GM23248 (cell line): ENCODE measurements at places on chromosomes 1 and 21.

- H3K27ac ChIP-seq: no peak overlapping the region
- no peaks in the 10 kb centered on the region for H3K36me3 ChIP-seq
- H3K27me3 ChIP-seq: no peaks in the 10 kb centered on the region
- DNase-seq: peak; percentile 75
- no peak overlapping the region for H3K4me3 ChIP-seq
Measured at GRCh38 chr1:20446796-20447195, 39.2 kb downstream of the CAMK2N1 start.

DNA sequence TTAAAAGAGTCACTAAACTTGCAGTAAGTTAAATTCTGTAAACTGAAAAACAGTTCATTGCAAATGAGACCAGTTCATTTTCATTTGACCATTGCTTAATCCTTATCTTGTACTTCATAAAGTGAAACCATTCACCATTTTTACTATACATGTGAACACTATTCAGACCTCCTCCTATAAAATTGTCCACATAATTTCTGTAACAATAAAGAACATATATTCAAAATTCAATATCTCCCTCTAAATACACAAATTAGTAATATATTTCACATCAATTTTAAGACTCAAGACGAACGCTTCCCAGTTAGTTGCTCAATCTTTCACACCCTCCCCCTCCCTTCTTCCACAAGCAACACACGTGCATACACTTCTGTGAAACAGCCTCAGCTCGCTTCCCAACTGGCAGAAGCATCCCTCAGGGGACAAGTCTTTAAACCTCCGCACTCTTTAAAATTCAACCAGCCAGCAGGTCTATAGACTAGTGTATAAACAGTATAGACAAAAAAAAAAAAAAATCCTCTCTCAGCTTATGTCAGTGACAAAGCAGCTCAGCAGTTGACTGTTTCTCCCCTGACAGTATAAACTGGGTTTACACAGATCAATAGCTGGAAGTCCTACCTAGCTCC is 99.6 kb downstream of the DENND1B start:
- H3K36me3 ChIP-seq: no peaks in the 10 kb centered on the region
- H3K4me3 ChIP-seq: peak overlapping the region; percentile 74
- DNase-seq: peak; percentile 52
- no peaks in the 10 kb centered on the region for H3K27me3 ChIP-seq
- peaks cover 19% of the 10 kb centered on the region for H3K4me1 ChIP-seq

DNA sequence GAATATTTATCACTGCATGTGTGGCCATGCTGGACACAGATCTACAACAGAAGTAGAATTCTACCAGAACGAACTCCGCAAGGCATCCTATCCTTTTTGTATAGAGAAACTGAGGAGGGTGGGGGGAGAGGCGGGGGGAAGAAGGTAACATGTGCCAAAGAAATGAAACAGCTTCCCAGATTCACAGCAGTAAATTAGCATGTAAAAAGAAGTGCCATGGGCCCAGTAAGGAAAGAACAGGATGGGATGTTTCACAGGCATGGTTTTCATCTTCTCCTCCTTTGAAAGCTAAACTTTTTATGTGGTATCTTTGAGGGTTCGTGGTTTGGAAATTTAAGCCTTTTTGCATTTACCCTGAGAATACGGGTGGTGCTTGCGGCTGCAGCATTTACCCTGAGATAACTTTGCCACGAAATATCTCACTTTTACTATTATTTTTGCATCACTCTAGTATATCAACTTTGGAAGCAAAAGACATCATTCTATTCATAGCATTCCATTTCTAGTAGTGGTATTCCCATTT is 168.9 kb downstream of the TPR start:
- no peaks in the 10 kb centered on the region for H3K36me3 ChIP-seq
- no peak for DNase-seq
- H3K4me3 ChIP-seq: no peak overlapping the region
- H3K4me1 ChIP-seq: peaks cover 37% of the 10 kb centered on the region
- H3K27ac ChIP-seq: no peak overlapping the region

GRCh38 chr1:29527314-29528004 is 291.1 kb downstream of the PTPRU start:
- no peak overlapping the region for H3K4me3 ChIP-seq
- peaks cover 19% of the 10 kb centered on the region; the same call in 1 of the 2 replicates for H3K27me3 ChIP-seq
- no peaks in the 10 kb centered on the region for H3K36me3 ChIP-seq
- DNase-seq: no peak

- H3K36me3 ChIP-seq: no peaks in the 10 kb centered on the region
- no peaks in the 10 kb centered on the region for H3K27me3 ChIP-seq
- DNase-seq: peak; percentile 91
- peaks cover 15% of the 10 kb centered on the region; the same call in 1 of the 2 replicates for H3K4me1 ChIP-seq
Measured at GRCh38 chr1:65067491-65068201, 80.4 kb upstream of the AK4 start.

- peaks cover 19% of the 10 kb centered on the region for H3K4me1 ChIP-seq
- no peak for DNase-seq
- H3K36me3 ChIP-seq: peaks cover 27% of the 10 kb centered on the region
- H3K4me3 ChIP-seq: no peak overlapping the region
- no peak overlapping the region for H3K27ac ChIP-seq
Measured at GRCh38 chr1:98698625-98699024, 37.1 kb downstream of the SNX7 start.

DNA sequence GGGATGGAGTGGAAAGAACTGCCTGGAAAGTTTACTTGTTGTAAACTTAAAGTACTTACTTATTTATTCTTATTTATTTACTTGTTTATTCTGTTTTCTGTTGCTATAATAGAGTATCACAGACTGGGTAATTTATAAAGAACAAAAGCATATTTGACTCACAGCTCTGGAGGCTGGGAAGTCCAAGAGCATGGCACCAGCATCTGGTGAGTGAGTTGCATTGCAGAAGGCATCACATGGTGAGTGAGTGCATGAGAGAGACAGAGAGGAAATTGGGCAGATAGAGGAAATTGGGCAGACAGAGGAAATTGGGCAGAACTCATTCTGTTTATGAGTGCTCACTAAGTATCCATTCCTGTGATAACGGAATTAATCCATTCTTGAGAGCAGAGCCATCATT is 11.6 kb upstream of the RGSL1 start:
- H3K4me1 ChIP-seq: no peaks in the 10 kb centered on the region
- no peak overlapping the region for H3K4me3 ChIP-seq
- H3K36me3 ChIP-seq: no peaks in the 10 kb centered on the region
- H3K27me3 ChIP-seq: no peaks in the 10 kb centered on the region
- DNase-seq: no peak

DNA sequence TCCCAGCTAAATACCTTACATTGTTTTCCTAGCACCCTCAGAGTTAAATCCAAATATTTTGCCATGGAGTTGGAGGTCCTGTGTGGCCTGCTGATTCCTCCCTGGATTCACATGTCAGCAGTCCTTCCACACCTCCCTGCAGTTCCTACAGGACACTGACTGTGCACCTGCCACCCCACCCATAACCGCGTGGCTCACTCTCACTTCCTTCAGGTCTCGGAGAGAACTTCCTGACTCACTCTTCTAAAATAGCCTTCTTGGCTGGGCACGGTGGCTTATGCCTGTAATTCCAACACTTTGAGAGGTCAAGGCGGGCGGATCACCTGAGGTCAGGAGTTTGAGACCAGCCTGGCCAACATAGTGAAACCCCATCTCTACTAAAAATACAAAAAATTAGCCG is 8.4 kb upstream of the CAMTA1 start:
- no peak overlapping the region for H3K4me3 ChIP-seq
- no peaks in the 10 kb centered on the region; the same call in 1 of the 2 replicates for H3K27me3 ChIP-seq
- H3K4me1 ChIP-seq: peaks cover 8% of the 10 kb centered on the region
- DNase-seq: no peak
- no peak overlapping the region for H3K27ac ChIP-seq
- H3K36me3 ChIP-seq: no peaks in the 10 kb centered on the region

DNA sequence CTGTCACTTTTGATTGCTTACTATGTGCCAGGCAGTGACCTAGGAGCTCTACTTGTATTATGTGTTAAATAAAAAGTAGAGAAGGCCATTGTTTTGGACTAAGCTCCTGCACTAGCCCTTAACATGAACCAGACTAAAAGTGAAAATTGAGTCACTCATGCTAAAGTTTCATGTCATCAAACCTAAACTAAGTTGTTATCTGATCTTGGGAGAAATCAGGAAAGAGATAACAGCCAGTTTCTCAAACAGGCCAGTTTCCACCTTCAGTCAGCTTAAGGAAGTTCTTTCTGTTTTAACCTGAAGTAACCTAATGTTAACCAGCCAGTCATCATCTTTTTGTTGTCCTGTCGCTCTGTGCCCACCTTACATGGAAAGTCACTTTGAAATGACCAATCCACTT is 102.1 kb upstream of the MARK1 start:
- no peak for DNase-seq
- no peak overlapping the region for H3K4me3 ChIP-seq
- H3K27me3 ChIP-seq: no peaks in the 10 kb centered on the region; the same call in 1 of the 2 replicates
- no peak overlapping the region for H3K27ac ChIP-seq
- no peaks in the 10 kb centered on the region for H3K36me3 ChIP-seq

GRCh38 chr1:11682799-11683198 is 1.9 kb upstream of the MAD2L2 start:
- DNase-seq: peak; percentile 31
- no peaks in the 10 kb centered on the region for H3K27me3 ChIP-seq
- H3K36me3 ChIP-seq: no peaks in the 10 kb centered on the region

DNA sequence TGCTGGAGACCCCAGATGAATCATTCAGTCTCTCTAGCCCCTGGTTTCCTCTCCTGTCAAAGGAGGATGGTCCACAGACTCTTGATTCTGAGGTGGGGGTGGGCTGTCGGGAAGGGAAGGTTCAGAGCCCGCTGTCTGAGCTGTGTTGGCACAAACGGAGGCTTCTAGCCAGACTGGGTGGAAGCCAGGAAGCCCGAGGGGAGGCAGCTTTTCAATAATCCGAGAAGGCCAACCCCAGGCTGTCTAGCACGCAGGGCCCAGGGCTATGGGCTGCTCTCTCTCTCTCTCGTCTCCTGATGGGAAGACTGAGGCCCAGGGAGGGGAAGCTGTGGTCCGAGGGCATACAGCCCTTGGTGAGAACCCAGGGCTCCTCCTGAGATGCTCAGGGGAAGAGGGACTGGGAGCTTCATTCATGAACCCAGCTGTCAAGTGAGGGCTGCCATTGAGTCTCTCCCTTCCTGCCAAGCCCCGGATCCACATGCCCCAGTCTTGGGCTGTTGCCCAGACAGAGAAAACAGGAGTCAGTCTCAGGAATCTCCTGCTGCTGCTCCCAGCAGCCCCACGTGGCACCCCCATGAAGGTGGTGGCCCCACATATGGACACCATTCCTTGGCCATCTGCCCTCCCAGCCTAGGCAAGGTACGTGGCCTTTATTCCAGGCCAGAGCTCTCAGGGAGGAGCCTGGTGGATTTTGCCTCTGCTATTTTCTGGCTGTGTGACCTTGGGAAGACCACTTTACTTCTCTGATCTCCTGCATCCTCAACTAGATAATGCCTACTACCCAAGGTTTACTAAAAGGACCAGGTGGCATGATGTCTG is 44.4 kb downstream of the RAP1GAP start:
- no peaks in the 10 kb centered on the region for H3K36me3 ChIP-seq
- H3K4me1 ChIP-seq: no peaks in the 10 kb centered on the region
- no peak overlapping the region for H3K4me3 ChIP-seq
- DNase-seq: no peak
